Adipocyte (in vitro differentiated cells): ENCODE measurements at places on chromosomes 3 and 15.
A peak's percentile ranks its signal among the peaks of the same experiment; 100 is the strongest.

DNA sequence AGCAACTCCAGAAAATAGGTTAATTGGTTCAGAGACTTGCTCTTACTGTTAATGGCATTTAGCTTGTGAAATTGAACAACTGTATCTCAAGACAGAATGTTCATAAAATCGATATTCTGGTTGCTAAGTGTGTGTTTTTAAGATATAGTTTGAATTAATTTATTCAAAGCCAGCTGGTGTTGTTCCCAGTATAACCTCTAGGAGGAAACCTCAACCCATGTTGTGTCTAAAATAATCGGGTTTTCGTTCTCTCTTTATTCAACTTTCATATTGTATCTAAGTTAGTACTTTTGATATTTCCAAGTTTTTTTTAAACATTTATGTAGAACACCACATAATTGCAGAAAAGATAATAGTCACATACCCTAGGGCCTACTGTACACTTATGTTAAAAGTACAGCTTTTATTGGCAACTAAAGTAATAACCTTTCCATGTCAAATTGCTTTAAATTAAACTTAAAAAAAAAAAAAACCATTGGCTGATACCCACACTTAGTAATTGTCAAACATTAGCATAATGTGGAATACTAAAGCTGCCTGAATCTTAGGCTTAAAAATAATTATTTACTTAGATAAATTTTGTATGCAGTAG lies 90.9 kb downstream of the SAMMSON start:
- DNase-seq: peak; percentile 68

GRCh38 chr3:122786066-122786465 lies 7.6 kb downstream of the HSPBAP1 start:
- peak; percentile 59 for DNase-seq

- DNase-seq: no peak
These were observed 23.0 kb downstream of the GSK3B start for GRCh38 chr3:120071259-120071658.

DNA sequence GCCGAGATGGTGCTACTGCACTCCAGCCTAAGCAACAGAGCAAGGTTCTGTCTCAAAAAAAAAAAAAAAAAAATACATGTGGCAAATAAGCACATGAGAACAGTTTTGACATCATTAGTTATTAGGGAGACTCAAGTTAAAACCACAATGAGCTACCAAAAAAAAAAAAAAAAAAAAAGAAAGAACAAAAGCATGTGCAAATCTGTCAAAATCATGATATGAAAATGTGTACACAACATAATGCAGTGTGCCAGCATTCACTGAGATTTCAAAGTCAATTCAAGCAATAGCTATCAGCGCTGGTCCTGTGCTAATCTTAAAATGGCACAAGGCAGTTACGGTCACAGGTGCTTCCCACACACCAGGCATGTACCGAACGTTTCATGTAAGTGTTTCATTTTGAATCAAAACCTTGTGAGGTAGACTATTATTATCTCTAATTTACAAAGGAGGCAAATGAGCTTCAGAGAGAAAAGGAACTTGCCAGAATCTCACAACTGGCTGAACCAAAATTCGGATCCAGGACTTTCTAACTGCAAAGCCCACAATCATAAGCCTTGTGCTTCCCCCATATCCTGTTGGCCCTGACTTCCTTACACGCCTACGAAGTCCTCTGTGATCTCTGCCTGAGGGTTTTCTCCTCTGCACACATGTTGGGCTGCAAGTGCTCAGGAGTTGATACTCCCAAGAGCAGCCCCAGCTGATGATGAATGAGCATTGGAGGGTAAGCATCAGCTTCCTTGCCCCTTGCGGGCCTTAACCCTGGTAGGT lies 200.1 kb upstream of the PROK2 start:
- DNase-seq: no peak

DNA sequence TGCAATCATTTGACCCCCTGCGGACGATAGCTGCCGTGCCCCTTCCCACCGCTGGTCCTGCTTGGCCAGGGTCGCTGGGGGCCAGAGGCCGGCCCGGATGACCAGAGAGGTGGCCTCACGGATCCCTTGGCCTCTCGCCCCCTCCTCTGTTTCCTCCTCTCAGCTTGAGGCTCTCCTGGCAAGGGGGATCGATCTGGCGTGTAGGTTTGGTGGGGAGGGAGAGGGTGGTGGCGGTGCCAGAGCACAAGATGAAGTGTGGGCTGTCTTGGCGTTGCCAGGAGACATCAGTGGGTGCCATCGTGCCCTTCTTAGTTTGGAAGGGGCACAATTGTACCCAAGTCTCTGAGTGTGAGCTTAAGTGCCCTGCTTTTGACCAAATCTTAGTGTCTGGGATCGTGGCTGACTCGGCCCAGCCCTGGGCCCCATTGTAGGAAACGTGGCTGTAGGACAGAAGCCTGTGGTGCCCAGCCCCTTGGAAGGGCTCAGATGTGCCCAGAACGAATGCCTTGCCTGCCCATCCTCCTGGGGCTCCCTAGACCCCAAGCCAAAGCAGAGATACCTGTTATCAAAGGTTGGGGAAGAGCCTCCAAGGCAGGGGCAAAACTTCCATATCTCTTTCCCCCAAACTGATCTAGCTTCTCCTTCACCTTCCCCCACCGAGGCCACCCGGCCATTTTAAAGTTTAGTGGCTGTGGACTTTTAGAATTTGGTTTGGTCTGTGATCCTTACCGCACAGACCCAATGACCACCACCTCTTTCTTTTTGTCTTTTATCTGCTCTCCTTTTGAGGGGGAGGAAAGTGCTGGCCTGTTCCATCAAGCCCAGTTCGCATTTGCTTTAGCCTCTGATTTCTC lies 14.4 kb downstream of the NR2F2 start:
- DNase-seq: no peak

GRCh38 chr15:73305331-73306211 lies 63.2 kb downstream of the HCN4 start:
- DNase-seq: peak; percentile 75

DNA sequence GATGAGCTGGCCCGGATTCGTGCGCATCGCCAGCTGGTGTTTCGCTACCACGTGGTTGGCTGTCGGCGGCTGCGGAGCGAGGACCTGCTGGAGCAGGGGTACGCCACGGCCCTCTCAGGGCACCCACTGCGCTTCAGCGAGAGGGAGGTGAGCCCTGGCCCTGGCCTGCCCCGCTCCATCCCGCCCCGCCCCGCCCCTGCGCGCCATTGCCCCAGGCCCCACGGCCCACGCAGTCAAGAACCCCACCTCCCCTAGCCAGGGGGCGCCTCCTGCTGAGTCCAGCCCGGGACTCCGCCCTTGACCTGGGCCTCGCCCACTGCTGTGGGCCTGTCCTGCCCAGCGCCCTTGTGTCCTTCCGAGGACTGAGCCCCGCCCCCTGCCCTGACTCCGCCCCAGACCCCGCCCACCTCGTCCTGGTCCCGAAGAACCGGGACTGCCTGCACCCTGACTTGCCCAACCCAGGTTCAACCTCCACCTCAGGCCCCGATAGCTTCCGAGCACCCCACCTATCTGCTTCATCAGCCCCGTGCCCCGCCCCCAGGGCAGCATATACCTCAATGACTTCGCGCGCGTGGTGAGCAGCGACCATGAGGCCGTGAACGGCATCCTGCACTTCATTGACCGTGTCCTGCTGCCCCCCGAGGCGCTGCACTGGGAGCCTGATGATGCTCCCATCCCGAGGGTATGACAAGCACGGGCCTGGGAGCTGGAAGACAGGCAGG lies 14.8 kb downstream of the NT5DC2 start:
- DNase-seq: no peak

DNA sequence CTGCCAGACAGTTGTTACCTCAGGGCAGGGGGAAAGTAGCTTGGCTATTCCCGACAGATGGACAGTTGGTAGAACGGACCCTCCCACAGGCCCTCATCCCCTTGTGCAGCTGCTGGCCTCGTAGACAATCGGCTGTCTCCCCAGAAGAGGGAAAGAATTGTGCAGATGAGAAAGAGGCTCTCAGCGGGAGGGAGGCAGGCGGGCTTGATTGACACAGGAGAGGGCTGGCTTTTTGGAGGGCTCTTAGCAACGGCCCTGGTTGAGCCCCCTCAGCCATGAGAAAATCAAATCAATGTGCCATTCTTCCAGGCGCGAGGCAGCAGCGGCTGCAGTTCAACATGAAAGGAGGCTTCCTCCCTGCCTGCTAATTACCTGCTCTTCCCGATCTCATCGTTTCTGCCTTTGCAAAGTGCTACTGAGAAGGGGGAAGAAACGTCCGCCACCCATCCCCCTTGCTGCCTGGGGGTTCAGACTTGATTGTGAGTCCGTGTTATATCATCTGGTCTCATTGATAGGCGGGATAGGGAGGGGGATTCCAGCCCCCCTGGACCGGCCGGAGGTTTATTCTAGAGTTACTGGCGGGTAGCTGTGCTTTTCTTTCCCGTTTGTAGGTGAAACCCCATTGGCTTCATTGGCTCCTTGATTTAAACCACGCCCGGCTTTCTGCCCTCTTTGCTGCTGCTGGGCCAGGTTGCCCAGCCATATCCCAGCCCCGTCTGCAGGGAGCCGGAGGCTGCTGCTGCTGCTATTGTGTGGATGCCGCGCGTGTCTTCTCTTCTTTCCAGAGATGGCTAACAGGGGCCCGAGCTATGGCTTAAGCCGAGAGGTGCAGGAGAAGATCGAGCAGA lies at the start of gene TAGLN3:
TAGLN3 (plus strand) TSS at position 287 of the 848 bp plus-strand sequence; CDS start at position 788, 501 bp downstream.
- DNase-seq: peak; percentile 39

GRCh38 chr3:23258110-23258509 lies 55.0 kb downstream of the UBE2E2 start:
- no peak for DNase-seq

DNA sequence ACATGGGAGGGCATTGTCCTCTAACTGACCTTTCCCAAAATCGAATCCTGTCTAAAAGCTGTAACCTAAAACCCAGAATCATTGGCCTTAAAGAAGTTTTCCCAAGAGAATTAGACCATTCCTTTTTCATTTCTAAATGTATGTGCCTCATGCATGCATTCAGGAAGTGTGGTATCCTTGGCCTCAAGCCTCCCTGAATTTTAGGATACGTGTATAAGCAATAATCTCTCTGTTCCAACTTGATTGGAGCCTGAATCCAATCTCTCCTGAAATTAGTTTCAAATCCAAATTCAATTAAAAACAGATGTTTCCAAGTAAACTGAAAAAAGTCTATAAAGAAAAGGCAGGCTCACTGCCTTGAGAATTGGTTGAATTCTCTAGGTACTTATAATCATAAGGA lies 86.0 kb upstream of the VEPH1 start:
- peak; percentile 47 for DNase-seq

DNA sequence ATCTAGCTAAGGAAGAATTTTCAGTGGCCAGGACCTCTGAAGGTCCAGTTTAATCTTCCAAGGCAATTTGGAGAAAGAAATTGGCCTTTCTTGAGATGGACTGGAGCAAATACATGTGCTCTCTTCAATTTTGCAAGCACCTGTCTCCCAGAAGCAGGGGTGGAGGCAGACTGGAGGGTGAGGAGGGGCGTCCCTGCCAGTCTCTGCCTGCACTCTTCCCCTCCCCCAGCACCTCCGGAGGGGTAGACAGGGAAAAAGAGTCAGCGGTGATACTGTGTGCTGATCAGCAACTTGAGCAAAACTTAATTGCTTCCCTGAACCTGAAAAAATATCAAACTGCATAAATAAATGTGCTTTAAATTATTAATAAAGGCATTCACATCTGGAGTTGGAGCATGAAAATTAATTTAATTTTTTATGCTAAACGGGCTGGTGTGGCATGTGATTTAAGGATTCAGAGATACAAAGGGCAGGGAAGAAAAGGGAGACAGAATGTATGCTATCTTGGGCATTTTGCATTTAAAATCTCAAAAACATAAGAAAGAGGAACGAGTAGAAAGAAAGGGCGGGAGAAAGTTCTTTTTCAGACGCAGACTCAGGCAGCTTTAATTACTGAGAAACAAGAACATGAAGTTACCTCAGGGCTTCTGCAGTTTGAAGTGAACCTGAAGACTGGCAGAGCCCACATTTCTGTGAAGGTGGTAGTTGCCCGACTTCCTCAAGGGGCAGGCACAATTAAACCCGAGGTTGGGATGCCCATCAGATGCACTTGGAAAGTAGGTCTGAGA lies 319.7 kb downstream of the UACA start:
- no peak for DNase-seq

DNA sequence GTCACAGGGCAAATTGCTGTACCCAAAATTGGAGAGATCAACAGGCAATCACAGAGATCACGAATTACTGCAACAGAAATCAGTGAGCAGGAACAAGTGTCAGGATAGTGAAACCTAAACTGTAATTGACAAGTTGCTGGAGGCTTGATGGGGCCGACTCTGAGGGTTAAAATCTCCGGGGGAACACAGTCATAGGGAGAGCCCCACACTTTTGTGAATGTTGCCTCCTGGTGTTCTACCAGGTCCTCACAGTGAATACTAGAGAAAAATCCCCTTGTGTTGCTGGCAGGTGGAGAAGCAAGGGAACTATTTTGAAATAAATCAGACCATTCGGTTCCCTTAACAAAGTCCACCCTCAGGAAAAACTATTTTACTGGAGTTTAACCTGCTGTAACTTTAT lies 697.5 kb upstream of the CBLB start:
- DNase-seq: no peak
